ENCODE measurements at places on chromosomes 3 and 15.

DNA sequence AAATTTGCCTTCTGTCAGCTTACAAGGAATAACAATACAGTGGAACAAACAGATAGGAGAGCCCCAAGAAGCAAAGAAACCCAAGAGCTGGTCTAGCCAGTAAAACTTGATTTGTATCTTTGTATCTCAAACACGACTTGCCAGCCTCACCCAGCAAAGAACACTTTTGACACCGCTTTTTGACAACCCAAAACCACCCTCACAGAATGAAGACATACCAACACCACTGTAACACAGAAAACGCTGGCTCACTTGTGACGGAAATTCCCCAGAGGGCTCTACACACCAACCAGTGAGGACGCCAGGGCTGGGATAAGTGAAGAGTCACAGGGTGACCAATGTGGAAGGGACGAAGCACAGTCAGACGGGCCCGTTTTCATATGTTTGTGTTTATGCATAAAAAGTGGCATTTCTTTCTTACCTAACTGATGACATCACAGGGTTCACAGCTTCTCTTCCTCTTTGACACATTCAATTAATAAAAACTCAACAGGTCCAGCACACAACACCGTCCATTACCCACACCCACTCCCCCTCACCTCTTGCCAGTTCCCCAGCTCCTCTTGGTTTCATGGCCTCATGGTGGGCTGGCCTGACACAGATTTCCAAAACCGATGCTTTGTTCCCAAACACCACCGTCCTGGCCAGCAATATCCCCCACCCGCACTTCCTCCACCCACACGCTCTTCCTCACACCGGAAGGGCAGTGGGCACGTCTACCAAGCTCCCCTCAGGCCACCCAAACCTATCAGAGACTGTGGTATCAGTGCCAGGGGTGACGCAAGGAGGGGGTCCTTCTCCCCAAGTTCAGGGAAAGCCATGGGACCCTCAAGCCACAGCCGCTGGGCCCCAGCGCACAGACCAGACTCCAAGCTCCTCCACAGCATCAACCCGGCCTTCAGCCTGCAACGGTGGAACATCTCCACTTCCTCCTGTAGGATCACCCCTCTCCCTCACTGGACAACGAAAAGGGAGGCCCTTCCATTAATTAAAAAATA lies 94.2 kb downstream of the ADAMTS17 start:
- no peak for DNase-seq

DNA sequence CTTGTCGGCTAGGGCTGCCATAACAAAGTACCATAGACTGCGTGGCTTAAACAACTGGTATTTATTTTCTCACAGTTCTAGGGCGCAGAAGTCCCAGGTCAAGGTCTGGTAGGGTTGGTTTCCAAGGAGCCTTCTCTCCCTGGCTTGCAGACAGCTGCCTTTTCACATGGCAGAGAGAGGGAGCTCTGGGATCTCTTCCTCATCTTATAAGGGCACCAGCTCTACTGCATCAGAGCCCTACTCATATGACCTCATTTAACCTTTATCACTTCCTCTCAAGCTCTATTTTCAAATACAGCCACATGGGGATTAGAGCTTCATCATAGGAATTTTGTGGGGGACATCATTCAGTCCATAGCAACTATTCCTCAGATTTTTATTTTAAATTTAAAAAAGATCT lies 17.6 kb upstream of the PAQR9 start:
- no peak for DNase-seq

DNA sequence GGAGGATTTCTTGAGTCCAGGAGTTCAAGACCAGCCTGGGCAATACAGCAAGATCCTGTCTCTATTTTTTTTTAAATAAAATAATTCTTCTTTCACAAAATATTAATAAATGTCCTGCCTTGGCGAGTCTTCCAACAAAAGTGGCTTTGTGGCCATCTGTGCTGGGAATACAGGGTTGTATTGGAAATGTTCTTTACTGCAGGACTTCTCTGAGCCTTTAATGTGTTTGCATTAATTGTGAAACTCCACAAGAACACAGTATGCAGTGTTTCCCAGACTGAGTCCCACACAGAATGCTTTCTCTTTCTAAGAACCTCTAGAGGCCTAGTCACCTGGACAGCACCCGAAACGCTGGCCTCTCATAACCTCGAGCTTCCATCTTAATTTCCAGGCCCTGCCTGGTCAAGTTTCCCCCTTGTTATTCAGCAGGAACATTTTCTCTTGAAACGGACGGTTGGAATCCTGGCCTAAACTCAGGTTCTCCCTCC lies 85.4 kb upstream of the ARRDC4 start:
- DNase-seq: no peak

- no peak for DNase-seq
Observed at GRCh38 chr3:64351713-64352638, 126.7 kb upstream of the PRICKLE2 start.

- DNase-seq: no peak
Observed at GRCh38 chr3:122918576-122919290, 108.8 kb downstream of the SEMA5B start.

GRCh38 chr3:134682196-134682880 lies 31.5 kb upstream of the KY start:
- DNase-seq: peak; percentile 11

GRCh38 chr3:53841296-53841695 lies 4.9 kb downstream of the CHDH start:
- DNase-seq: no peak

DNA sequence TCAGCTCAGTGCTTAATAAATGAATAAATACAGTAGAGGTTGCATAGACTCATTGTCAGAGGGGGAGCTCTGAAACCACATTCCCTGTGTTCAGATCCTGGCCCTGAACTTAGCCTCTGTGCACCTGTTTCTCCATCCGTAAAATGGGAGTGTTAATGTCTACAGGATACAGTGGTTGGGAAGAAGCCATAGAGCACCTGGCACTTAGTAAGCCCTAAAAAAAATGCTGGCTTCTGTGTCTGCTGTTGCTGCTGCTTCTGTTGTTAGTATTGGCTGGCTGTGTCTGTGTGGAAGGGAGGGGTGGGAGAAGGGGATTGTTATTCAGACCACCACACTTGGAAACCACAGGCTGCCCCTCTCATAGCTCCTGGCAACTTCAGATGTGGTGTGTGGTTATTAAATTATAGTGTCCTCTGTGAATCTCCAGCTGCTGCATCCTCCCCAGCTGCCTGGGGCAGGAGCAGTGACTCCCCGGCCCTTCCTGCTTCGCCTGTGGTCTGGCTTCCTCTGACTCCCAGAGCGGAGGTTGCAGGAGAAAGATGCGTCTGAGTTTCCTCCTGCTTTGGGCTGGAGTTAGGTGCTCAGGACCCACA lies 31.0 kb downstream of the FGD5 start:
- DNase-seq: no peak

GRCh38 chr15:77831986-77832385 lies 199.3 kb upstream of the LINGO1 start:
- DNase-seq: no peak

DNA sequence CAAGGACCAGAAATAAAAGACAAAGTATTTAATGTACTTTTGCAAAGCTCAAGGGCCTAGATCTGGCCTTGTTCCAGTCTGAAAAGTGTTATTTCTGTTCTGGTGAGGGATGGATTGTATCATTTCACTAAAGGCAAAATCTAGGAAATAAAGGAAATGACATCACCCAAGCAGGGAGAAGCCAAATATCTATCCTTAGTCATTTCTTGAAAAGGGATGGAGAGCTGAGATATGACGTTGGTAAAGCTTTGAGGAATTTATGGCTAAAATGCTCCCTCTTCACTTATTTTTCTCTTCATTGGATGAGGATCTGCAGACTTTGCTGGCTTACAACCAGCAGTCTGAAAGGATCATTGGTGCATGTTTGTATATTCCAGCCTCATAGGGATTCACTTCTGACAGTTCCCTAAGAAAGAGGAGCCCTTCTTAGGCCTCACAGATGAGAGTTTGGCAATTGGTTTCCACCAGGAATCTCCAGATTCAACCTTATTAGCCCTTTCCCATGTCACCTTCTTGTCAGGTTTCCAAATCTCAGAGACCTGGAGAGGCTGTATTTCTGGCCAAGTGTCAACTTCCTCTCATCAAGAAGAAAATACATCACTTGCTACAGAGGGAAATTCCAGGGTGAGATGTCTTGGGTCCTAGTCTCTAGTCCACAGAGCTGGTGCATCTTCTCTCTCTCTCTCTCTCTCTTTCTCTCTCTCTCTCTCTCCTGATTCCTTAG lies 93.7 kb upstream of the BOC start:
- peak; percentile 43 for DNase-seq

GRCh38 chr15:85615930-85616329 lies 178.8 kb downstream of the KLHL25 start:
- no peak for DNase-seq

GRCh38 chr15:63340878-63341277 lies 40.8 kb downstream of the CA12 start:
- DNase-seq: no peak

DNA sequence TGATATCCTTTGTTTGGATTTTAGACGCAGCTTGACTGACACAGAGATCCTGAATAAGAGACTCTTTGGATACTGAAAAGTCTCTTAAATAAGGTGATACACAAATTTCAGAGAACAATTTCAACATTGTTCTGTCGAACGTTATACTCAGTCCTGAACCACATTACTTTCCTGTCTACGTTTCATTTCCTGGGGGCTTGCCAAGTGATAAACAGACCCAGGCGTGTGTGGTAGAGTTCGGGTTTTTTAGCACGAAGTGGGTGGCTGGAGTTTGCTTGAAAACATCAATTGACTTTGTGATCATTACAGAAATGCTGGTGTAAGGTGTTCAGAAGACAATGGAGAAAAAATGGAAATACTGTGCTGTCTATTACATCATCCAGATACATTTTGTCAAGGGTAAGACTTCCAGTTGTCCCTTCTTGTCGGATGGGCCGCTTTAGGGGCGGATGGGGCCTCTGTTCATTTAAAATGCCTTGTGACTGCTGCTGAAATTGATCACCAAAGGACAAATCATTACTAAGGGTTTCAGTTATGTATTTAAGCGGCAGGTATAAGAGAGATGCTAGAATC lies at the start of gene CD96:
CD96 (plus strand) TSS at position 287 of the 573 bp plus-strand sequence; CDS start at position 339, 52 bp downstream.
- no peak for DNase-seq

DNA sequence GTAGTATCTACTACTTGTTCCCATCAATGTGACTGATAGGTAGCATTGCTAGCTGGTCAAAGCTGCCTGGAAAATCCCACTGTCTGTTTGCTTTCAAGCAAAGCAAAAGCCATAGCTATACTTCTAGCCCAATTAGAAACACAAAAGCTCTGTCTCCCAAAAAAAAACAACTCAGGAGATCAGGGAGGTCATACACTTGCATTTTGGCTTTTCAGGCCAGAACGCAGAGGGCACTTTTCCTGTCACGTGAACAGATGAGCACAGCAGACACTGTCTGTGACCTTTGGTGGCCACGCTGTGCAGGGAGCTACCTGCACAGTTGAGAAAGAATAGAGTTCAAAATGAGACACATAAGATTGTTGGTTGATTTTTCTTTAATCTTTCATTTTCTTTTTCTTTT lies 441.7 kb upstream of the PDZRN3 start:
- DNase-seq: no peak

- DNase-seq: no peak
Observed at GRCh38 chr15:36803773-36804172, 224.3 kb downstream of the CDIN1 start.

DNA sequence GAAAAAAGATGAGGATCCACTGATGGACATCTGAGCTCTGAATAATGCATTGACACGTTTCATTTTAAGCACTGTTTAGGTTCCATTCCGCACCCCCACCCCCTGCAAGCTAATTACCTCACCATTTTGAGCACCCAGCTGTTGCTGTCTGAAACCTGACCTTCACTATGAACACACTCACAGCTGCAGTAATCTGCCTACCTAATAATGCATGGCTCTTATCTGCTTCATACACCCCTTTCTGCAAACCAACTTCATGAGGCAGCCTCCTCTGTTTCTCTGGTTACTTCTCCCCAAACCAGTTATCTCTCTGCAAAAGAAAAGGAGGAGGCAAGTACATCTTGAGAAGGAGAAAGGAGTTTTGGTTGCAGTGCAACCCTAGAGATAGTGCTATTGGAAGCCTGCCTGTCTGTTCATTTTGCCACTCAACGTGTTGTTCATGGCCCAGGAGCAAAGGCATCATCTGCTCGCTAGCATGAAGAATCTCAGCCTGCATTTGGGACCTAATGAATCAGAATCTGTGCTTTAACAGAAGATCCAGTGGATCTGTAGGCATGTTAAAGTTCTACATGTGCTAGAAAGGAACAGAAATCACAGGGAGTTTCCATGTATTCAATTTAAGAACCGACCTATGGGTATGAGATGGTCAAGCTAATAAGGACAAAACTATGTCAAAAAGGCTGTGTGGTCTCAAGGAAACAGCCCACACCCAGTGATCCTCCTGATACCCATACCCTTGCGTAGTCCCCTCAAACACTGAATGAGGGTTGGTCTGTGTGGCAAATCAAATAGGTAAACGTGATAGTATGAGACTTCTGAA lies 87.2 kb downstream of the MB21D2 start:
- DNase-seq: no peak

Measured in AG09309 (cell line).